ENCODE measurements at places on chromosomes 5 and 9.

DNA sequence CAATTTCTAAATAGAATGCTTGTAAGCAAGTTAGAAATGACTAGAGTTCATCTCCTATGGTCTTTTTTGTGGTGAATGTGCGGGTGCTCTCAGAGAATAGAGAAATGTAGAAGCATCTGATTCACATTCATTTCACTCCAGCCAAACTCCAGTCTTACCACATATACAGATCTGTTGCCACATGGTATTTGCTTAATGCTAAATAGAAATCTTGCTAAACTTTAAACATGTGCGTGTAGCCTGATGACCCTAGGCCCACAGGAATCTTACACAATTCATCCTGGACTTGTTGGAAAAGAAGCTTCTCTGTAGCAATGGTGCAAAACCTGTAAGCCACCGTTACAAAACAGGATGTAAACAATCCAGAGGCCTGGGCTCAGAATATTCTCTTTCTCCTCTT lies 135.2 kb downstream of the PCSK1 start:
- no peak for DNase-seq

DNA sequence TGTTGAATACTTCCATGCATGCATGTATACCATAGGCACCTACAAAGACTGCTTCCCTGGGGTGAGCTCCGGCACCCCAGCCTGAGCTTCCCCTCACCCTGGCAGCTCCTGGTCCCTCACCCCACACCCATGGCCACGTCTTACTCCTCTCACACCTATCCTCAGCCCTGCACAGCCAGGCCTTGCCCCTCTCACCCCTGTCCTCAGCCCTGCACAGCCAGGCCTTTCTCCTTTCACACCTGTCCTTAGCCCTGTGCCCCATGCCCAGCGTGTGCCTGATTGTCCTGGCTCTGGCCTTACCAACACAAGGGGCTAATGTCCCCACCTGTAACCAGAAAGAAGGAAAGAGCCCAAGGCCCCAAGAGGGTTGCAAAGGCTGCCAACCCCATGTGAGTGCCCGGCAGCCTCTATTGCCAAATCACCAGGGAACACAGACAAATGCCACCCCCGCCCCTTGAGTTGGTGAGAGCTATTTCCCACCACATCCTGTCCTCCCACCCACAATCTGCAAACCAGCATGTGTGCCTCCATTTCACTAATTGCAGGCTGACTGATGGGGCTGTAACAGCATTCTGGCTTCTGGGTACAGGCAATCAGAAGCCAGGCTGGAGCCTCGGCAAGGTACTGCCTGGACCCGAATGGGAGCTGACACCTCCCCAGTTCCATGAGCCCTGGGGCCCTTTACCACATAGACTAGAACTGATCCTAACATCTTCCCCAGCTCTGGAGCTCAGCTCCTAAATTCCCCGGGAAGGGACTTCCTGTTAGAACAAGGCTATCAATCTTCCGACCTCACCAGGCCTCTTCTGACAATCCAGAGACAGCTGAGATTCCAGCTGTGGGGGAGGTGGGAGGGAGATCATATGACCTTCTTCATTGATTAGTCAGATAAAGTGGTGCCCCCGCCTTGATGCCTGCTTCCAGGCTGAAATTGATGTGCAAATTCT lies 78.2 kb downstream of the FAM114A2 start:
- DNase-seq, result no peak

GRCh38 chr5:165858118-165858517 lies 2352.7 kb downstream of the MAT2B start:
- no peak for DNase-seq

- DNase-seq, result no peak
Observed at GRCh38 chr5:106172681-106173532, 1497.8 kb downstream of the EFNA5 start.

- DNase-seq, result no peak
Observed at GRCh38 chr9:22919423-22919822, 472.8 kb downstream of the DMRTA1 start.

DNA sequence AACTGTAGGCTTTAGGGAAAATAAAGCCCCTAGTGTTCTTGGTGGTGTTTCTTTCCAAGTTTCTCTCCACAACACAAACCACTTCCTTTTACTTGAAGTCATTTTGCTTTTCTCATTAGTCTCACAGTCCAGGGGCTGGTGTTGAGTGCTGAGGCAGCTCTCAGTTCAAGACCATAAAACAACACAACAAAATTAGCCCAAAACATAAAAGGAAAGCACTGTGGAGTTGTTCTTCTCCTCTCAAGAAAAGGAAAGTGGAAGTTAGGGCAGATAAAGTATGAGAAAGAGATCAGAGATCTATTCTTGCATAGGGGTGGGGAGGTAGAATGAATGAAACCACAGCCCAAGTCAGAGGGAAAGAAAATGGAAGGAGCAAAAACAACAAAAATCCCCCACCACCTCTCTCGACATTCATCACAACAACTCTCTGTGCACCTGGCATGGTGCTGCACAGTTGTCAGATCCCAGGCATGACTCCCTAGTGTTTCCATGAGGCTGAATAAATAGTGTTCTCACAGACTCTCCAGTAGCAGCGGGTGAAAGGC lies 569.9 kb downstream of the RAB3C start:
- DNase-seq, result no peak
